ENCODE measurements at places on chromosomes 5 and 9.

DNA sequence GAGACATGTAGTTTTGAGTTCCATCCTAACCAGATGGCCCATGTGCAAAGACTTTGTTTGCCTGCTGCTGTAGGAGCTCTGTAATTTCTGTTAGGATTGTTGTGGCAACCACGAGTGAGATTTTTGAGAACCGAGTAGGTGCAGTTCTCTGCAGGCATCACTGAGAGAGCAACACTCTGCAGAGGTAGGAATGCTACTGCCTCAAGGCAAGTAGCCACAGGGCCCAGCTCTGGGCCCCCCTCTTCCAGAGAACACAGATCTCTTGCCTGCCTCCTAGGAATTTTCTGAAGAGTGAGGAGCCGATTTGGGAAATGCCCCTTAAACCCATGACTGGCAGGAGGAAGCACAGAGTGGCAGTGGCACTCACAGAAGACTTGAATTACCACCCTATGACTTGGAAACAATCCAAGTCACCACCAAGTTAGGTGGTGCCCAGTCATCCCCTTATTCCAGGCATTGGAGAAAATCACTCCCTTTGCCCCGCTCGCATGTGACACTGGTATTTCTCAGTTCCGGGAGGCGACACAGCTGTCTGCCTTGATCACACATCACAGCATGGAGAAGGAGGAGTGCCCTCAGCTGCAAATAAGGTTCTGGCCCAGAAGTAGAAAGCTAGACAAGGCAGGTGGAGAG lies 52.5 kb upstream of the SLC2A8 start:
- DNase-seq: no peak

- no peak for DNase-seq
Observed at GRCh38 chr9:26331223-26331622, 561.4 kb downstream of the CAAP1 start.

GRCh38 chr9:36207546-36208012 lies 16.9 kb downstream of the CLTA start:
- DNase-seq: no peak

DNA sequence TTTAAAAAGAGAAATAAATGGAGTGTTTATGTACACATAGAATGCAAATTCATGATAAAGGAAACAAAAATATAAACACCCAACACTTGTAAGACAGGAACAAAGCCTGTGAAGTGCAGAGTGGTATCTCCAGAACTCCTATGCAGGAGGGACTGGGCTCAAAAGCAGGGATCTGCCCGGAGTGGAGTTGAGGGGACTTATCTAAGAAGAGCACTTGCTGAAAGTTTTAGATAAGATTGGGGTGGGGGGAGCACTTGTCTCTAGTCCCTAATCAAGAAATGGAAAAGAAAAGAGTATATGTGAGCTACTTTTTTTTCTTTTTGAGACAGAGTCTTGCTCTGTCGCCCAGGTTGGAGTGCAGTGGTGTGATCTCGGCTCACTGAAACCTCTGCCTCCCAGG lies 840.4 kb downstream of the MAT2B start:
- no peak for DNase-seq

- DNase-seq: no peak
Observed at GRCh38 chr5:15168358-15168757, 296.8 kb upstream of the ANKH start.

GRCh38 chr9:33011831-33012230 lies 10.4 kb upstream of the APTX start:
- no peak for DNase-seq

- DNase-seq: no peak
Observed at GRCh38 chr5:165495829-165496380, 1990.5 kb downstream of the MAT2B start.

GRCh38 chr9:36997414-36997813 lies 36.7 kb downstream of the PAX5 start:
- no peak for DNase-seq

GRCh38 chr9:74293479-74293878 lies 203.7 kb upstream of the RORB start:
- DNase-seq: no peak

DNA sequence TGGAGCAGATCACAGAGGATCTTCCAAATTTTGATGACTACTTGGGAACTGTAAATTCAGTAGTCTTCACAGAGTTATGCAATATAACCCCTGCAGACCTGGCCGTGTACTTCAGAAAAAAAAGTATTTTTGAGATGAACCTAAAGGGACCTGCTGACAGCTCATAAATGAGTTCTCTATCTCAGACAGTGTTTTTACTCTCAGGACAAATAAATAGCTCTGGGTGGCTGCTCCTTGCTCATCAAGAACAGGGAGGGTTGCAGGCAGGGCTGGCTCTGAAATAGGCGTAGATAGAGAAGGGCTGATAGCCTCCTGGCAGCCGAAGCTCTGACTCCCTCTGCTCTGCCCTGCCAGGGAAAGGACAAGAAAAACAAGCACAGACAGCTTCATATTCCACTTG lies 64.8 kb downstream of the PLAC8L1 start:
- no peak for DNase-seq

- DNase-seq: no peak
Observed at GRCh38 chr5:13540168-13540750, 404.2 kb downstream of the DNAH5 start.

DNA sequence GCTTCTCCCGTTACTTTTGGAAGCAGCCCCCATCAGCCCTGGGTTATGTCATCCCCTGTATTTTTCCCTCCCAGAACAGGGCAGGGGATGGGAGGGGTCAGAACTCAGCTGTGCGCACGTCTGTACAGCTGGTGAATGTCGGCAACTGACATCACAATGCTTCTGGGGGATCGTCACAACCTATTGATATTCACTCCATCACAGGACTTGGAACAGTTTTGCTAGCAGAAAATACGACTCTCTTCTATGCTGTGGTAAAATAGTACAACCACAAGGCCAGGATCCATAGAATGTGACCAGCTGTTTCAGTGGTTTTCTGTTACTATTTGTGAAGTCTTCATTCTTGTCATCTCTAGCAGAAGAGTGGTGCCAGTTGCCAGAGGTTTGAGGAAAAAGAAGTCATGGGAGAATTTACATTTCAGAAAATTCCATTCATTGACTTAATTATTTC lies 77.1 kb upstream of the KLF4 start:
- DNase-seq: no peak

- DNase-seq: no peak
Observed at GRCh38 chr5:145495741-145496140, 339.4 kb downstream of the PRELID2 start.
